ENCODE measurements at places on chromosomes 13 and 19.
A peak's percentile ranks its signal among the peaks of the same experiment; 100 is the strongest.

- no peak for DNase-seq
Observed at GRCh38 chr13:113959198-113959597, 14.7 kb downstream of the C13orf46 start.

DNA sequence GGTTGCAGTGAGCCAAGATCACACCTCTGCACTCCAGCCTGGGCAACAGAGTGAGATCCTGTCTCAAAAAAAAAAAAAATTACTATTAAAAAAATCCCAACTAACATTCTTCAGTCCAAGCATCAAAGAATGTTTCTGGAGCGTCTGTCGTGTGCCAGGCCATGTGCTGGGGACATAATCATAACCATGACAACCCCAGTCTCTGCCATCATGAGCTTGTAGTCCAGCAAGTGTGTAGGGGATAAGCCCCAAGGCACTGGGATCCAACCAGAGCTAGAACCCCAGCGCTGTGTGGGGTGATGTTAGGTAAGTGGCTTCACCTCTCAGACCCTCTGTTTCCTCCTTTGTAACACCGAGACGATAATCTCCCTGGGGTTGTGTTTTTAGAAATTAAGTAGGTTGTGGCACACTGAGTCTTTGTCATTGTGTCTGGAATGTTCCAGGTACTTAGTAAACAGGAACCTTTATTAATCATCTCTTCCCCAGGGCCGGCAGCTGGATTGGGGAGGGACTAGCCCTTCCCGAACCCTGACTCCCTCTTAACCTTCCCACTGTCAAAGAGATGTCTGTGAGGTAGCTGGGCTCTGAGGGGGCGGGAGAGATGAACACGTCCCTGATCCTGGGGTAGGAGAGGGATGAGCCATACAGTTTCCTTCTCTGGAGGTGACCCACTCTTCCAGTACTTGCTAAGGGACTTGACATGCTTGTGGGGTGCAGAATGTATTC lies 5.2 kb downstream of the ITPKC start:
- no peak for DNase-seq

DNA sequence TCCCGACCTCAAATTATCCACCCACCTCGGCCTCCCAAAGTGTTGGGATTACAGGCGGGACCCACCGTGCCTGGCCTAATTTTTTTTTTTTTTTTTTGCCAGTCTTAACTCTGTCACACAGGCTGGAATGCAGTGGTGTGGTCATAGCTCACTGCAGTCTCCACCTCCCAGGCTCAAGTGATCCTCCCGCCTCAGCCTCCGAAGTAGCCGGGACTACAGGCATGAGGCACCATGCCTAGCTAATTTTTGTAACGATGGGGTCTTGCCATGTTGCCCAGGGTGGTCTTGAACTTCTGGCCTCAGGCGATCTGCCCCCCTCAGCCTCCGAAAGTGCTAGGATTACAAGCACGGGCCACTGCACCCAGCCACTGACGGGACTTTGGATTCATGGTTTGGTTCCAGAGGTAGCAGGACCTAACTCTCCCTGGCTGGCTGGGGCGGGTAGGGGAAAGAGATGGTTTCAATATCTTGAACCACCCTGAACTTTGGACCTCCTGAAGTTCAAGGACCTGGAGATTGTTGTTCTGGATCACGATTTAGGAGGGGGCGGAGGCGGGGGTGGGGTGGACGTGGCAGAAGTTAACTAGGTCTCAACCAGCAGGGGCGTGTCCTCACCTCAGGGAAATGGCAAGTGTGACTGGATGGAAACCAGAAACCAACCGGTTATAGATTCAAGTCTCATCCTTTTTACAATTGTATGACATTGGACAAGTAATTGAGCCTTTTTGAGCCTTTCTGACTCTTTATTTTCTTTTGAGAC lies 40.8 kb downstream of the IER2 start:
- no peak for DNase-seq

- no peak for DNase-seq
Observed at GRCh38 chr13:20442798-20443381, 82.8 kb downstream of the CRYL1 start.

DNA sequence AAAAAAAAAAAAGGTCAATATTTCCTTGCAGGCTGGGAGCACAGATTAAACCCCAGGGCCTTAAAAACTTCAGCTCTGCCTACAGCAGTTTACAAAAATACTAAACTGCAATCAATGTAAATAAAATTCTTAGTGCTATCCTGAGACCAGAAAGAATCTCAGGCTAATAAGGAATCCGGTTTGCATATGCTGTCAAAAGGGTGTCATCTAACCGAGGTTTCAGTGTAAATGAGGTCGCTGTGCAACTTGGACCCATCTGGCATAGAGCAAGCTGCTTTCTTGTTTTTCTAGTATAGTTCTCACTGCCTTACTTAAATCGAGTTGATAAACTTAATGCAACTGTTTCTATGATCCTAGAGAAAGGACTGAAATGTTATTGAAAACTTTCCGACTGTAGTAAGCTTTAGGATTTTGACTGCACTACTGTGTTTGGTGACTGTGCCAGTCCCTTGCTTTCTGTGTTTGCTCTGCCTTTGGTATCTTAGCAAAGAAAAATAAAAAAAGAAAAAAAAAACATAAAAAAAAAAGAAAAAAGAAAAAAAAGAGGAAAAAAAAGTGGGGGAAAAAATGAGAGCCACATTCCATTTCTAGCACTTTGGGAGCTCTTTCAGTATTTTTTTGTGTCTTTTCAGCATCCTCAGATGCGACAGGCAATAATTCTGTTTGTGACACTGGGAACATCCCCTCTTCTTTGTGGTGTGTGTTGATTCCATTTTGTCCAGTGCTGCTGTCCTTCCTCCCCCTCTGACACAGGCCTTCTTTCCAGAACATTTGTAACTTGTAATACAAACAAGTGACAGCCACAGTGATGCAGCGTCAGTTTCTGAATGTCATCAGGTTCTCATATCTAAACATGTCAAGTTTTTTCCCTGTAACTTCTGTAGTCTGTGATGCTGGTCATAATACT lies 340.5 kb downstream of the ZNF536 start:
- no peak for DNase-seq

- DNase-seq = peak; percentile 60
Observed at GRCh38 chr13:114049026-114049425, 75.2 kb upstream of the C13orf46 start.

GRCh38 chr13:96772426-96772825 lies 221.8 kb downstream of the OXGR1 start:
- no peak for DNase-seq

- no peak for DNase-seq
Observed at GRCh38 chr13:73001971-73002370, 56.8 kb upstream of the KLF5 start.

DNA sequence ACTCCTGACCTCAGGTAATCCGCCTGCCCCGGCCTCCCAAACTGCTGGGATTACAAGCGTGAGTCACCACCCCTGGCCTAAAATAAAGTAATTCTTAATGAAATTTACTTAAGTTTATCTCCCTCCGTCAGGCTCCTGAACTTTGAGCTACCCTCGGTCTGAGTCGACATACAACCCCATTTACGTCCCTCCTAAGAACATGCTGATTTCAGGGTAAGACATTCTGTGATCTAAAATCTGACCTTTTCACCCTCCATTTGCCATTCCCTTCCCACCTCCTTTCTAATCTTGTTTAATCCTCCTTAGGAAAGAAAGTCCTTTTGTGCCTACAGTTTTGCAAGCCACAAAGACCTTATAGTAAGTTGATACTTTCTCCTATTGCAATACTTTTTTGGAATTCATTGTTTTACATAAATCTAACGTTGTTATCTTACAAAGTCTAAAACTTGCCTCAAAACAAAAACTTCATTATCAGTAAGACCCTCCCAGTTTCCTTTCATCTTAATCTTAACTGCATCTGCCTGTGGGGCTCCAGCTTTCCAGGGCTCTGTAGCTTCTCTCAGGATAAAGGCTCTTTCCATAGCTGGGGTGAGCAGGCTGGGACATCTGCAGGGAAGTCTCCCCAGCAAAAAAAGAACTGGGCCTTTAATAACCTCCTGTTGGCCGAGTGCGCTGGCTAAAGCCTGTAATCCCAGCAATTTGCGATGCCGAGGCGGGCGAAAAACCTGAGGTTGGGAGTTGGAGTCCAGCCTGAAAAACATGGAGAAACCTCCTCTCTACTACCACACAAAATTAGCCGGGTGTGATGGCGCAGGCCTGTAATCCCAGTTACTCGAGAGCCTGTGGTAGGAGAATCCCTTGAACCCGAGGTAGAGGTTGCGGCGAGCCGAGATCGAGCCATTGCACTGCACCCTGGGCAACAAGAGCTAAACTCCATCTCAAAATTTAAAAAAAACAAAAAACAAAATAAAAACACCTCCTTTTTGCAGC lies 143.1 kb downstream of the ZNF737 start:
- DNase-seq = no peak

GRCh38 chr13:84417416-84417815 lies 535.1 kb upstream of the SLITRK1 start:
- no peak for DNase-seq

- peak; percentile 7 for DNase-seq
Observed at GRCh38 chr13:110560601-110561343, 750 bp downstream of the RAB20 start.

DNA sequence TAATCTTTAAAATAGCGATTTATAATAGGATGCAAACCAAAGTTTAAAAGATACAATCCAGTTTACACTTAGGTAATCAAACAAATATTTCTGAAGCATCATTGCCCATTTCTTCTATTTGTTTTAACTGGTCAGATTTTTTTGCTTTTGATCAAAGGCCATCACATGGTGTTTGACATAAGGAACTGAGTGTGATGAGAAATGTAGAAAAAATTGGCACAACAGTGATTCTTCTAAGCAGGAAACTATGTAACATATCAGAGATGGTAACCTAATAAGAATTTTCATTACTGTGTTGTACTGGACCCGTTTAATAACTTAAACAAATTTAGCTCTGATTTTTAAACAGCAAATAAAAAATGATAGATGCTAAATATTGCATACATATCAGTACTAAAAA lies 644.7 kb upstream of the KLF12 start:
- no peak for DNase-seq

GRCh38 chr19:7916955-7917266 lies 2.3 kb downstream of the TGFBR3L start:
- no peak for DNase-seq

DNA sequence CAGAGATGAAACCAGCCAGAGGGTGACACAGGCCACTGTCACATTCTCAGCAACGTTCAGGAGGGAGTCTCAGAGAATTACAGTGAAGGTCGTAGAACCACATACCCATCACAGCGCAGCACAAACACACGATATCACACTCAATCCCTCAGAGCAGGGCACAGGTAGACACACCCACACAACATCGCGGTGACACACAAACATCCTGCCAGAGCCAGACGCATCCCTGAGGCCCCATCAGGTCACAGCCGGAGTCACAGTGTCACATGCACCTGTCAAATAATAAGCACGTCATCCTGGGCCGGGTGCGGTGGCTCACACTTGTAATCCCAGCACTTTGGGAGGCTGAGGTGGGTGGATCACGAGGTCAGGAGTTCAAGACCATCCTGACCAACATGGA lies 17.5 kb downstream of the ELAVL3 start:
- no peak for DNase-seq

- DNase-seq = no peak
Observed at GRCh38 chr13:83730674-83731073, 151.6 kb downstream of the SLITRK1 start.

DNA sequence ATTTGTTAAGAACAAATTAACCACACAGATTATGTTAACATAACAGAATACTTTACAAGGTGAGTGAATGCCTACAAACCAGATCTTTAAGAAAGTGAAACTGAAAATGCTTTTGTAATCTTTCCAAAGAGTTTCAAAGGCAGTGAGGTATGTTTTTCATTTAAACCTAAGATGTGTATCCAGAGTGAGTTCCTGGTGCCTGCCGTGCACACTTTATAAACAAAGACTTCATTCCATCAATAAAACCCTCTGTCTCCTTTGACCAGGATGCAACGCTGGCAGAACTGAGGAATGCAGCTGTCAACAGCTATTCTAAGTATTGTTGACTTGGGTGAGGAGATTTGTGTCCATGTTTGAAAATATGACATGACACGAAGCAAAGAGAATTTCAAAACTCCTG lies 344.6 kb downstream of the DNAJC15 start:
- DNase-seq = no peak

- no peak for DNase-seq
Observed at GRCh38 chr19:32614916-32615315, 33.9 kb downstream of the PDCD5 start.

- DNase-seq = no peak
Observed at GRCh38 chr13:29543230-29544215, 52.0 kb downstream of the SLC7A1 start.

GRCh38 chr19:23560051-23560450 lies 127.0 kb downstream of the ZNF675 start:
- DNase-seq = no peak

DNA sequence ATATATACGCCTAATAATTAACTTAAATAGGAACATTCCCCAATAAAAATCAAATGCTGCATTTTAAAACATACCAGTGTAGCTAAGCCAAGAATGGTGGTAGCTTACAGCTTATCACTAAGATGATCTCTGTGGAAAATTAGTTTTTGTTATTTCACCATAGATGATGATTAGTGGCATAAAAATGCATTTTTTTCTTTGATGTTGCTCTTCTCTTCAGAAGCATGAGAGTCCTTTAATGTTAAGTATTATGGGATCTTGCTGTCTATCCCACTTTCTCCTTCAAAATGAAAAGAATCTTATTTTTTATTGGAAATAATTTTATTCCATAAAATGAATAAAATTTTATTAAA lies 731.0 kb downstream of the SLITRK1 start:
- no peak for DNase-seq

DNA sequence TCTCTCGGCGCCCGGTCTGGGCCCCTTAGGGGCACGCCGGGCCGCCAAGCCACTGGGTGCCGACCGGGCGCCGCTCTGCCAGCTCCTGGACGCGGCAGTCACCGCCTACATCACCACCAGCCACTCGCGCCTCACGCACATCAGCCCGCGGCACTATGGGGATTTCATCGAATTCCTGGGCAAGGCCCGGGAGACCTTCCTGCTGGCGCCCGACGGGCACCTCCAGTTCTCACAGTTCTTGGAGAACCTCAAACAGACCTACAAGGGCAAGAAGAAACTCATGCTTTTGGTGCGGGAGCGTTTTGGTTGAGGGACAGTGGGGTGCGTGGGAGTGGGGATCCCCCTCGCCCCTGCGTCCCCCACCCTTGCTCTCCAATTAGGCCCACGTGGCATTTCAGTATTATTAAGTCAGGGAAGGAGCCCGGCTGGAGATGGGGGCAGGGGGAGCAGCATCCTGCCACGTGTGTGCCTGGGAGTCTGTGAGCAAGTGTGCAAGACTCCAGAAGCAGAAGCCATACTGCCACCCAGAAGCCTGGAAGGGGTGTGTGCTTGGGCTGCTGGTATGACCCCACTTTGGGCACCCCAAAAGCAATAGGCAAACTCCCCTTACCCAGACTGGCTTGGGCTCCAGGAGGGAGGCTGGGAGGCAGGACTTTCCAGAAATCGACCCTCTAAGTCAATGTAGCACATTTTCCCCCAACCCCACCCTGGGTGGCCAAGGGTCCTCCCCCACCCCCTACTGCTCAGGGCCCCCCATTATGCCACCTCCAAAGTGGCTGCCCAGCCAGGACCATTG lies 35.7 kb downstream of the ZSWIM4 start:
- peak; percentile 77 for DNase-seq

- DNase-seq = peak; percentile 67
Observed at GRCh38 chr19:6065685-6066374, 44.5 kb downstream of the RFX2 start.

- DNase-seq = no peak
Observed at GRCh38 chr13:32330441-32330840, 15.1 kb downstream of the BRCA2 start.
